ENCODE measurements at places on chromosomes 1 and 21. TPM values are rescaled to one million over a fixed set of nuclear protein-coding genes. Genes with fewer than 3 reads are reported as not detected.

DNA sequence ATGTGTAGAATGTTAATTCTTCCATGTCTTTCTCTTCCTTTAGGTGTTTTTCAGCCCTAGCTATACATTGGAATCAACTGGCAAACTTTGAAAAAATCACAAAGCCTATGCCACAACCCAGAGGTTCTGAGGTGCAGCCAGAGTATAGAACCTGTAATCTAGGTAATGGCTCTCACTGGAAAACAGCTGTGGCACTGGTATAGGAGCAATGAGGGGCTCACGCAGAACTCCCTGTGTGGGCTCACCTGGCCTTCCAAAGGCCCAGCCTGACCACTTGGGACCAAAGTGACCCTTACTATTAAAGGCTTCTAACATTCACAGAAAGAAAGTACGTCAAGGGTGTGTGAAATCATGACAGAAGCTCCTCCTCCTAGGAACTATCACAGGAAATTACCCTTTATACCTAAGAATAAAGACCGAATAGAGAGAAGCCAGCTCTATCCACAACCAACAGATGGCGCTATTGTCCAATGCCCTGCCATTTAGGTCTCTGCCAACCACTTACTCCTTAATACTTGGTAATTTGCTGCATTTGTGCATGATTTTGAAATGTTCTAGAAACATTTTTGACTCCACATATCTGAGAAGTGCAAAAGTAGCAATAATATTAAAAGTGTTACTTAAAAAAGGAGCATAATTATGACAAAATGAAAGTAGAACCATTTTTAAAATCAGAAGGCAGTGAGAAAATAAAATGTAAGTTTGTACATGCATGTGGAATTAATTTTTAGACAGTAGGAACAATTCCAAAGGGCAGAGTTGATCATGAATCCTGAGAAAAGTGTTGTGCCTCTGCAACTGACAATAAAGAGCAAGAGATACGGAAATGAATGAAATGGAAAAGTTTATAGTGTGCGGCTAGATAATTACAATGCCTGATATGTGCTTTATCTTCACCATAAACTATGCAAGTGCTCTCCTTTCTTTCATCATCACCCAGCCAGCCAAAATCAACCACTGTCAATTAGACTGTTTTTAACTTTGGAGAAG, 93.1 kb upstream of the HAO2 start:
- H3K4me3 ChIP-seq: no peak overlapping the region
- no peak overlapping the region for H3K27ac ChIP-seq
- no peaks in the 10 kb centered on the region for H3K4me1 ChIP-seq
- H3K27me3 ChIP-seq: no peaks in the 10 kb centered on the region

DNA sequence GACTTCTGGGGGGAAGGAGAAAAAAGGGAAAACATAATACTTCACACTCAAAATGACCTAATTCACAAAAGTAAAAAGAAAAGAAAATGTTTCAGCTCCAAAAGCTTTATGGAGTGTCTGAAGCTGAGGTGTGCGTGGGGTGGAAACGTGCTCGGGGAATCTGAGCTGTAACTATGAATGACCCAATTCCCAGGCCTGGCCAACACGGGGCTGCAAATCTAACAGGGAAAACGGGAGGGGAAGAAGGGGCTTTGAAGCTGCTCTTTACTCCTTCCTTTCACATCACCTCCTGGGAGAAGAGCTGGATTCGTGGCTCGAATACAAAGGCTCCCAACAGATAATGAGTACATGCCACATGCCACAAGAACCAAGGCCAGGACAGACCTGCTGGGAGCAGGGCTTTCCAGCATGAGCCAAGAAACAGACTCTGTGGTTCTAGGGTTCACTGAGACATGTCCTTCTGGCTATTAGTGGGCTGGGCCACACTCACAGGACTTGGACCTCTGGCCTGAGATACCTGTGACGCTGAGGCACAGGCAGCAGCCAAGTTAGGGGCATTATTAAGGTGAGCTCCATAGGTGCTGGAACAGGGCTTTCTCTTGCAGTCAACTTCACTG, 51.5 kb downstream of the SLC66A1 start:
- no peaks in the 10 kb centered on the region for H3K36me3 ChIP-seq
- no peak overlapping the region for H3K4me3 ChIP-seq

GRCh38 chr1:107293901-107294613, 153.2 kb downstream of the NTNG1 start:
- H3K27ac ChIP-seq: no peak overlapping the region
- H3K4me1 ChIP-seq: no peaks in the 10 kb centered on the region
- no peaks in the 10 kb centered on the region for H3K36me3 ChIP-seq
- H3K27me3 ChIP-seq: no peaks in the 10 kb centered on the region
- no peak for DNase-seq

DNA sequence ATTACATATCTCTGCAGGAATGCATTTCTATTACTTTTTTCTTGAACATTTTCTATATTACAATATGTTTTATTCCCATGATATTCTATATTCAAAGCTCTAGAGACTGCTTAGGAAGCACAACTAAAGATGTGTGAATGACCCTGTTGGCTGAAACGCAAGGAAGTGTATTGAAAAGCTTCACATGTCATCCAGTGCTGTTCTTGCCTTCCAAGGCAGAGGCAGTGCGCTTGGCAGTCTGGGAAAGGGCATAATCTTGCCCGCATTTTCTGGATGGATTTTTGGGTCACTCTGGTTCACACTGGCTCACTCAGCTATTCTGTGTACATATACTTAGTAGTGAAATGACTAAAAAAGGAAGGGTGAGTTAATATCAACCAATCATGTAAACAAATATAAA, 262.4 kb downstream of the PTPRC start:
- no peaks in the 10 kb centered on the region for H3K27me3 ChIP-seq
- no peak overlapping the region for H3K4me3 ChIP-seq
- peaks cover 26% of the 10 kb centered on the region for H3K36me3 ChIP-seq

GRCh38 chr1:55054396-55054795, 15.0 kb downstream of the PCSK9 start:
- no peaks in the 10 kb centered on the region for H3K27me3 ChIP-seq
- no peak for DNase-seq
- H3K27ac ChIP-seq: no peak overlapping the region
- H3K36me3 ChIP-seq: no peaks in the 10 kb centered on the region
- no peaks in the 10 kb centered on the region for H3K4me1 ChIP-seq

GRCh38 chr1:9900142-9901043, 9.7 kb downstream of the CTNNBIP1 start:
- peaks cover 4% of the 10 kb centered on the region for H3K4me1 ChIP-seq
- H3K36me3 ChIP-seq: no peaks in the 10 kb centered on the region
- no peaks in the 10 kb centered on the region for H3K27me3 ChIP-seq
- no peak overlapping the region for H3K4me3 ChIP-seq

DNA sequence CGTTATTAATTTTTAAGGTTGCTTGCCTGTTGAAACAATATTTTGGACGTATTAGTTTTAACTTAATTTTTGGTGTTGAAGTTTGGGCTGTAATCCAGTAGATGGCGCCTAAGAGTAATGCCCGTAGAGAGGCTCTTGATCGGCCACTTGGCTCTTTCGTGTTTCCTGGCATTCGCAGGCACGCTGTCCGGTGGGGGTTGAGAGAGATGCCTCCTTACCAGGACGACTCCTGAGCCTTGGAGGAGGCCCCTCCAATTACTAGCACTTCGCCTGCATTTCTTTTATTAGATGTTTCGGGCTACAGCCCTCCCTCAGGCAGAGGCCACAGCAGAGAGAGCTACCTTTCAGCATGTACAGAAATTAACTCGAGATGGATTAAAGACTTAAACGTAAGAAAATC, 12.0 kb downstream of the OR2M4 start:
- H3K4me1 ChIP-seq: no peaks in the 10 kb centered on the region
- peak; percentile 76 for DNase-seq
- no peaks in the 10 kb centered on the region for H3K27me3 ChIP-seq

DNA sequence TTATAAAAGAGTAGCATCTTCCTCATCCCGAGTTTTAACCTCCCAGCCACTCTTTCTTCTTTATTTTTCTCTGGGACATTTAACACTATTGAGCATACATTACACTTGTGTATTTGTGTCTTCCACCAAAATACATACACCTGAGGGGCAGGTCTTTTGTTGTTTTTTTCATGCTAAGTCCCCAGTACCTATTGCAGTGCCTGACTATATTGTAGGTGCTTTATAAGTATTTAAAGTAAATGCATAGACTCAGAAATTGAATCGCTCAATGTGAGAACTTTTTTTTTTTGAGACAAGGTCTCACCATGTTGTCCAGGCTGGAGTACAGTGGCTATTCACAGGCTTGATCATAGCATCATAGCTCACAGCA, 7.8 kb upstream of the SEMA4A start:
- H3K27me3 ChIP-seq: no peaks in the 10 kb centered on the region
- no peak for DNase-seq
- no peak overlapping the region for H3K4me3 ChIP-seq
- H3K4me1 ChIP-seq: peaks cover 49% of the 10 kb centered on the region
- H3K27ac ChIP-seq: no peak overlapping the region

- no peaks in the 10 kb centered on the region for H3K36me3 ChIP-seq
- no peak overlapping the region for H3K27ac ChIP-seq
- DNase-seq: no peak
- H3K4me3 ChIP-seq: no peak overlapping the region
- H3K27me3 ChIP-seq: no peaks in the 10 kb centered on the region
- no peaks in the 10 kb centered on the region for H3K4me1 ChIP-seq
Measured at GRCh38 chr1:9174243-9174642, 45.3 kb upstream of the GPR157 start.

GRCh38 chr1:228812961-228813360, 77.7 kb downstream of the RHOU start:
- no peaks in the 10 kb centered on the region for H3K27me3 ChIP-seq
- H3K36me3 ChIP-seq: no peaks in the 10 kb centered on the region

DNA sequence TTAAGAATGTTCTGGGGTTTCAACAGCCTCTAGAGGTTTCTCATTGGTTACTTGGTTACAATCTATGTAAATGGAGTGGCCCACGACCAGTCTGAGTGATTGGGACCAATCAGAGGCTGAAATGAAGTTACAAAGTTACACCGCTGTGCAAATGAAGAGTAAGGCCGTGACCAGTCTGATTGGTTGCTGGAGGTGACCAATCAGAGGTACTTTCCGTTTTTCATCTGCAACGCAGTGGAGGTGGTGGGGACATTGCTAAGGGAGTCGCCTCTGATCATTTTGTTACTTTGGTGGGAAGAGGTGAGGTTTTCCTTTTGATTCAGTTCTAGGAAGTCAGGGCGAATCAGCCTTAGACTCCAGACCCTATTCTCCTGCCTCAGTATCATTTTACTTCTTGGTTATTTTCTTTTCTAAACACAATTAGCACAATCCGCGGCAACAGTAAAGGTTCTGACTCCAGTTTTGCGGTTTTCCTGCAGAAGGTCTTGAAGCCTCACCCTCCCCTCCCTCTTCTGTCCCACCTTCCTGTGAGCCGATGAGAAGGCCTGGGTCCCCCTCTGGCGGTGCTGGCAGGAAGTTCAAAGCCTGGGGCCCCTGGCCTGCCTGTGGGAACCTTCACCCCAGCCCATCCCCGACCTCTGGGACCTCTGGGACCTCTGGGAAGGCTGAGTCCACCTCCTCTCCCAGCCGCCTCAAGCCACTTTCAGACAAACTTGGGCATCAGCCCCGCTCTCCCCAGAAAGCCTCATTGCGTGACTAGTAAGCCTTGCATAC, 38.7 kb upstream of the TTC34 start:
- H3K4me1 ChIP-seq: no peaks in the 10 kb centered on the region
- H3K36me3 ChIP-seq: no peaks in the 10 kb centered on the region
- no peak for DNase-seq
- no peak overlapping the region for H3K4me3 ChIP-seq

DNA sequence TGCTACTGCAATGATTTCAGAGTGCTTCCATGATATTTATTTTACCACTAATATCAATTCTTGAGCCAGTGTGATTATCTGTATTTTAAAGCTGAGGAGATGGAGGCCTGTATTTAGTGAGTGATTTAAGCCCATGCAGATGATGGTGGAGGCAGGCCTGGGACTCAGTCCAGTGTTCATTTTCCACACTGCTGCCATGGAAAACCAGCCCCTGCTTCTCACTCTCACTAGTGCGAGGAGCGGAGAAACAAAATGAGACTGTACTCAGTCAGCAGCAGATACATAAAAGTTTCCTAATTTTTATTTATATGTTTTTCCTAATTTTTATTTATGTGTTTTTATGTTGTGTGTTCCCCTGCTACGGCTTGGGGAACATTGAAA, 32.8 kb downstream of the LRRC8B start:
- no peaks in the 10 kb centered on the region for H3K27me3 ChIP-seq
- no peak overlapping the region for H3K4me3 ChIP-seq
- H3K36me3 ChIP-seq: peaks cover 9% of the 10 kb centered on the region
- no peak for DNase-seq

GRCh38 chr1:156813298-156813697, 3.4 kb downstream of the SH2D2A start:
- H3K4me1 ChIP-seq: no peaks in the 10 kb centered on the region
- no peaks in the 10 kb centered on the region for H3K27me3 ChIP-seq
- no peaks in the 10 kb centered on the region for H3K36me3 ChIP-seq

DNA sequence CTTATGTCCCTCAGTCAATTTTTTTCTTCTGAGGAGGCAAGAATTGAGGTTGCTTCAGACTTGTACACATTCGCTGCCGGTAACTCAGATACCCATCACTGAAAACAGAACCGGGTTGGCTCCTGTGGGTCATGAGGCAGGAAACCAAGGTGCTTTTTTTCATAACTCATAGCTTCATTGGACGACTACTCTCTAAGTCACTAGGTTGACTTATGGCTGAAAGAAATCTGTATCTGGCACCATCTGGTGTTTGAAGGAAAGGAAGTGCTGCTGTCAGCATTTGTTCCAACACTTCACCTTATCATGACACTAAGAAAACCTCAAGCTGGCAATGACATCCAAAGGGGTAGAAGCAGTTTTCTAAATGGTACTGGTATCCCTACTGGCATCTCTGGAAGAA, 82.3 kb downstream of the TBX19 start:
- H3K4me3 ChIP-seq: no peak overlapping the region
- DNase-seq: peak; percentile 44
- no peak overlapping the region for H3K27ac ChIP-seq
- H3K27me3 ChIP-seq: no peaks in the 10 kb centered on the region

DNA sequence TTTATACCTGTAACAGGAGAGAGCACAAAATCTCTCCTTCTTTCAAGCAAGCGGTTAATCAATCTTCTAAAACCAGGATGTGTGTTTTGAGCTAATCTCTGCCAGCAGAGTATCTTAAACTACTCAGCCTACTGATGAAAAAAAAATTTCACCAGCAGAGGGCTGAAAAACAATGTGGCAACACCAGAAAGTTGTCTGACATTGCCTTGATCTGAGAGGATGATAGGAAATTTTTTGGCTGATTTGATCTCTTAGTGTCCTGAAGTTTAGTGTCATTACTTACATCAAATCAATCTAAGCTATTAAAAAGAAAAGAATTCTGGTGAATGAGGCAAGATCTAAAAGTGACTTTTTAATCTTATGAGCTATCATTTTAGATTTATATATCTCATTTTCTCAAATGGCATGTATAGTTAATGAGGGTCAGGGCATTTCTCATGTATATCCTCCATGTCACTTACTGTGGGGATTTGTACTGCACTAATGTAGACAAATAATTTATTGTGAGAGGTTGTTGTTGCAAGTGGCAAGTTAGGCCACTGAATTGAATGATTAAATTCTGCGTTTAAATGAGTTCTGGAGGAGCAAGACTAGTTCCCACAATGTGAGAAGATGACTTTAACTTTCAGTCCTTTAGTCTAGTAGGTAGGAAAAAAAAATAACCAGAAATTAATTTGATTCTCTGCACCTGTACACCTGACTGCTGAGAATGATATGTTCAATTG, 10.9 kb downstream of the ADAMTS1 start:
- no peaks in the 10 kb centered on the region for H3K36me3 ChIP-seq
- no peak overlapping the region for H3K4me3 ChIP-seq
- no peaks in the 10 kb centered on the region for H3K27me3 ChIP-seq
- no peak for DNase-seq

The HES3 gene
- total RNA-seq: not detected

The ADAMTS4 gene
- 0.15 TPM for total RNA-seq

The GREM2 gene
- not detected for total RNA-seq

The VWA5B1 gene
- not detected for total RNA-seq

The HSPB7 gene
- not detected for total RNA-seq

The EXO5 gene
- total RNA-seq: 9.1 TPM

The PADI2 gene
- total RNA-seq: not detected

The NOC2L gene
- 63.5 TPM for total RNA-seq

The FAM229A gene
- 3.1 TPM for total RNA-seq

The ST6GALNAC5 gene
- total RNA-seq: not detected

The CBS gene
- total RNA-seq: 3.6 TPM

All from Karpas-422 (cell line).